Activated naive CD4-positive, alpha-beta T cell treated with anti-CD3 and anti-CD28 coated beads, Interleukin-2, amount 10 ng/mL, durations not matched to agents 7 days and 5 days (primary cell): ENCODE measurements at places on chromosomes 11 and 22.

GRCh38 chr11:30411383-30411782 lies 88.5 kb downstream of the ARL14EP start:
- DNase-seq = no peak

- no peak for DNase-seq
Observed at GRCh38 chr11:69781241-69781640, 6.1 kb upstream of the FGF4 start.

DNA sequence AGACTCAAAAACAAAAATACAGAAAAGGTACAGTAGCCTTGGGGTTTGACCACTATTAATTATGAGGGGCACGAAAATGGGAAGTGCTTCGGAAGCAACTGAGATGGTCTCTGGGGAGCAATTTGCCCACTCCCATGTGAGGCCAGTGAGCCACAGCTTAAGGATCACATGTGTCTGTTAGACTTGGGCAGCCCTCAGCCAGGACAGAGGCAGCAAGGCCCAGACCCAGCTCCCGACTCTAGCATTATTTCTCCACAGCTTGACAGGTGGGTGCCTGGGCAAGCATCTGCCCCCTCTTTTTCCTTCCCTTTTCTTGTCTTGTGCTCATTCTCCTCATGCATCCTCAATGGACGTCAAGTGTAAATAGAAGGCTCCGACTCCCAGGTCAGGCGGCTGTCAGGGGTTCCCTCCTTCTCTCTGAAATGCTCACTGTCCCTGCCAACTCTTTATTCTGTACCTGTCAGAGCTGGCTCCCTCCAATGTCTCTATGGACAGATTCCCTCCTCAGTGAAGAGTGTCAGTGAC lies 137.0 kb upstream of the RCN1 start:
- DNase-seq = no peak

DNA sequence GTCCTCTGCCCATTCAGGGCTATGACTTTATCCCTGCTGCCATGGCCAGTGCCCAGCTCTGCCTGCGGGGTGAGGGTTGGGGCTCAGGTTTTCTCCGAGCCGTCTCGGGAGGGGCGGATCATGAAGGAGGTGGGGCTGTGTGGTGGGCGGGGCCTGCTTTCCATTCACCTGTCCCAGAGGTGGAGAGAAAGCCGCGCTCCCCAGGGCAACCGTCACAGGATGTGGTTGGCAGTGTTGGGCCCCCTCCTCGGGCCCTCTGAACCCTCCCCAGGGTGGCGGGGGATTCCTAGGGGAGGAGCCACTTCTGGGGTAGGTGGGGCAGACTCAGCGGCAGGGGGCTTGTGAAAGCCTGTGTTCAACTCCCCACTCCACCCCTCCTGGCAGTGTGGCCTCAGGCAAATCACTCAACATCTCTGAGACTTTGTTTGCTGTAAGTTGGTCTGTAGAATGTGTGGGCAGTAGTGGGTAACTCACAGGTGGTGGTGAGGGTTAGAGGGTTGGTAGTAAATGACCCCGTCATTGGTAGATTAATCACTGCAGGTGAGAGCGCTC lies 50.3 kb downstream of the CD6 start:
- DNase-seq = peak; percentile 95

GRCh38 chr11:9754010-9754471 lies 90.2 kb downstream of the SWAP70 start:
- DNase-seq = no peak

GRCh38 chr11:61828629-61829407 lies 718 bp downstream of the FADS2 start:
- peak; percentile 73 for DNase-seq

DNA sequence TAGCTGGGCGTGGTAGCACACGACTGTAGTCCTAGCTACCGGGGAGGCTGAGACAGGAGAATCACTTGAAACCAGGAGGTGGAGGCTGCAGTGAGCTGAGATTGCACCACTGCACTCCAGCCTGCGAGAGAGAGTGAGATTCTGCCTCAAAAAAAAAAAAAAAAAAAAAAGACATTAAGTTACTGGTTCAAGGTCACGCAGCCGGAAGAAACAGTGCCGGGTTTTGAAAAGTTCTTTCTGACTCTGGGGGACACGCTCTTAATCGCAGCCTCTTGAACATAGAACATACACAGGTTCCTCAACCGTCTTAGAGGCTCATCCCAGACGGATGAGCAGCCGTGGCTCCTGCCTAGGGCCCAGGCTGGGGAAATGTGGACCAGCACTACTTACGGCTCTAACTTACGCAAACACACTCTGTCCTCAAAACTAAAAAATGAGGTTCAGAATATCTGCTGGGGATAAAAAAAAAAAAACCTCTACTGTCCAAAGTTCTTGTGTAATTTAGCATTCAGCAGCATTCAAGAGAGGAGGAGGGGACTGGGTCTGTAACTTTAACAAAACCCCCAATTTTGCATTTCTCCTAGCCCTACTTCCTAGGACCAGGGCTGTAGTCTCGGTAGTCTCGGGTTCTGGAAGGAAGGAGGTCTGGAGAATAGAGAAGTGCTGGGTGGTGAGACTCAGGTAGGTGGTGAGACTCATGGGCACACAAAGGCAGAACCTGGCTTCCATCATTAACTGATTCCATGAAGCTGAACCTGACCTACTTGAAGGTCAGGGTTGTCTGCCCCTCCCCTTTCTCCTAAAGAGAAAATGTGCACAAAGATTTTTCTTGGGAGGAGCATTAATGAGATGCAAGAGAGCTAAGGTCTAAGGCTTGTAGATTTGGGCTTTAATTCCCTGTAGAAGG lies 6.0 kb downstream of the SPTBN2 start:
- no peak for DNase-seq

DNA sequence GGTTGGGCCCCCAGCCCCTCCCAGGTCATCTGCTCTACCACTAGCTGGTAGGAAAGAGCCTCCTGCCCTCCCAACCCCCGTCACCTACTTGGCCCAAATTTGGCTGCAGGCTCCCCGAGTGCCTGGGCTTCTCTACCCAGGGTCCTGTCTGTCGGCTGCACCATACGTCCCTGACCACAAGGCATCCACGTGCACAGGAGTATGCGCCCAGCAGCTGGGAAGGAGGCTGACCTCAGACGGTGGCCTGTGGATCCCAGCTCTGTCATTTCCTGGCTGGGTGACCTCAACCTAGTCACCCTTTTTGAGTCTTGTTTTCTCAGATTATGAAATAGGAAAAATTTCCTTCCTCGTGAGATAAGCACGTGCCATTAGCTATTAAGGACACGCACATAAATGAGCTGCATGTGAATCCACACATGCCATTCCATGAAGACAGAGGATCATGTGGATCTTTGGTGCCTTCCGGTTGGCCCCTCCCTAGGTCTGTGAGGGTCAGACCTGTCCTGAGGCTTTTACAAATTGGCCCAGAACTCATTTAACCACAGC lies 13.7 kb downstream of the CYB561A3 start:
- no peak for DNase-seq

DNA sequence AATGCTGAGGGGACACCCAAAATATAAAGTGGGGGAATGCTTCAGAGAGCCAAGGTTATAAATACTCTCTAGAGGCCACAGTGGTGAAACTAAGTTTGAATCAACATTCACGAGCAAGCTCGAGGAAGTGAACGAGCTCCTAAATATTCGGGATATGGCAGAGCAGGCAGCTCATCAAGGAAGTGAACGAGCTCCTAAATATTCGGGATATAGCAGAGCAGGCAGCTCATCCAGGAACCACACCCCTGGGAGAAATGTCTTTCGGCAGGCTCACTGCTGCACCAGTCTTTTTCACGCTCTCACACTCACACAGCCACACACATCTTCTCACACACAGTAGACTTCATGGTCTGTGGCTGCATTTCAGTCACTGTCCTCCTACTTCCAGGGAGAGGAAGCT lies 787.5 kb downstream of the OPCML start:
- DNase-seq = no peak

DNA sequence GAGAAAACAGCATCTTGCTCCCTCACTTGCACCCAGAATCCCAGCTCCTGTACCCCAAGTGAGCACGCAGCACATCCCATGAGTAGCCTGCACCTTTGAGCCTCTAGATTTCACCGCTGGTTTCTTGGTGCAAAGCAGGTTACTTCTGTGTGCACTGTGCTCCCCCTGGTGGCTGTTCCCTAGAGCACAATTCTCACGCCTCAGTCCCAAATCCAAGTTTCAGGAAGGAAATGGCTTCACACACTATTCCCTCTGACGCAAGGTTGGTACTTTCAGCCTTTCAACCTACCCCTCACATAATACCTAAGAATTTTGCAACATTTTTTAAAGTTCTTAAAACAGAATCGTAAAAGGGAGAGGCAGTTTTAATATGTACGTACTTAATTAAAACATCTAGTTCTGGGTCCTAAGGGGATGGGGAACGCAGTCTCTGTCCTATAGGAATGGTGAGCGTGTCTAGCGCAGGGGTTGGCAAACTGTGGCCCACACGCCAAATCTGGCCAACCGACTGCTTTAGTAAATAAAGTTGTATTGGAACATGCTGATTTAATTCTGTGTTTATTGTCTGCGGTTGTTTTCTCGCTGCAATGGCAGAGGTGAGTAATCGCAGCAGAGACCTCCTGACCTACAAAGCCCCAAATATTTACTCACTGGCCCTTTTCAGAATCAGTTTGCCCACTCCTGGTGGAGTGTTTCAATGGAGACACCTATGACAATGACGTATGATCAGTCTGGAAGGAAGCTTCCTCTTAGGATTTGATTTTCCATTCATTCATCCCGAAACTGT lies 27.5 kb downstream of the DHCR7 start:
- DNase-seq = peak; percentile 43

DNA sequence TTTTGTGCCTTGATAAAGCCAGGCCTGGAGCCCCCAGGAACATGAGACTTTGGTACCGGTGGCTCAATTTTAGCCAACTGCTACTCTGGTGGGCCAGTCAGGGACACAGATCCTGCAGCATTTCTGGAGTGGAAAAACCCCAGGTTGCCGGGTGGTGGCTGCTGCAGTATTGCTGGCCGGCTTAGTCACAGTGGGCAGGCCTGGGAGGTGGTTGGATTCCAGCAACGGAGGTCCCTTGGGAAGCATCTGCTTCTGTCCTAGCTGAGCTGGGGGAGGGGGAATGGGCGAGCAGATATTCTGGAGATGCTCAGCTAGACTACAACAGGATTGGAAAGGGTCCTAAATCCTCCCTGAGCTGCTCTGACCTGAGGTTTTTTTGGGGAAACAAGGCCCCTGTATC lies 31.6 kb upstream of the ACCSL start:
- DNase-seq = no peak

DNA sequence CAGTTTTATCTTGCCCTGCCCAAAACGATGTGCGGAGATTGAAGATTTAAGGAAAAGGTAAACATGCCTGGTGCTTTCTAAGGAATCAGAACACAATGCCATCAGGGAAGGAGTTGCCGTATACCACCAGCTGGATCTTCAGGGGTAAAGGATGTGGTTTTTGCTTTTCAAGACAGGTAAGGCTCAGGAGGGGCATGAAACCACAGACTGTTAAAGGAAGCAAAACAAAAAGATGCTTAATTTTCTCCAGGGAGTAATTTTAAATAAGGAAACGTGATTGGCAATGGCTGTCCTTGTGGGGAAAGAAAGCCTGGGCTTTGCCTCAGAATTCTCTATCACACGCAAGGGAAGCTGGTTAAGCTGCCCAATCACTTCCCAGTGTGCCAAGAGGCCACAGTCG lies 655.6 kb downstream of the OPCML start:
- DNase-seq = no peak

DNA sequence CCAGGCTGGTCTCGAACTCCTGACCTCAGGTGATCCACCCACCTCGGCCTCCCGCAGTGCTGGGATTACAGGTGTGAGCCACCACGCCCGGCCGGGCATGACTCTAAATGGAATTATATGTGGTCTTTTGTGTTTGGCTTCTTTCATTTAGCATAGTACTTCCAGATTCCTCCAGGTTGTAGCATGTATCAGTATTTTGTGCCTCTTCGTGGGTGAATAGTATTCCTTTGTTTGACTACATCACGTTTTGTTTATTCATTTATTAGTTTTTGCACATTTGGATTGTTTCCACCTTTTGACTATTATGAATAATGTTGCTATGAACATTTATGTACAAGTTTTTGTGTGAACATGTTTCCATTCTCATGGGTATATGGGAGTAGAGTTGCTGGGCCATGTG lies 24.4 kb downstream of the QSER1 start:
- no peak for DNase-seq

- no peak for DNase-seq
Observed at GRCh38 chr11:112886434-112887370, 74.5 kb upstream of the NCAM1 start.

DNA sequence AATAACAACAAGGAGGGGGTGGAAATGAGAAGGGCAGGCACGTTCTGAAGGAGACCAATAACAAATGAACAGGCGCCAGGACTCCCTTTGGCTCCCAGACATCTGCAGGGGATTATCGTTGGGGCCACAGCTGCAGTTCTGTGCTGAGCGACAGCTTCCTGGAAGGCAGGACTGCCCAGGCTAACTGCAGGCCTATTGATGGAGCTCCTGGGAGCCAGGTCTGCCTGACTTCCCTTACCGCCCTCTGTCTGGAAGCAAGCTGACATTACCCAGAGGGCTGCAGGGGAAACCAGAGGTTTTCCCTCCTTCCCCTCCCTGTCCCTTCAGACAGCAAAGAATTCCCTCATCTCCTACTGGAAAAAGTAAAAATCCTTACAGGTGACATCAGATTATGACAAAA lies 5.0 kb downstream of the DRD2 start:
- no peak for DNase-seq

GRCh38 chr11:6094186-6094585 lies 13.3 kb upstream of the OR56B4 start:
- DNase-seq = no peak

- no peak for DNase-seq
Observed at GRCh38 chr22:29190051-29190450, 15.6 kb upstream of the EMID1 start.
